ENCODE measurements at places on chromosomes 2 and 18.
A peak's percentile ranks its signal among the peaks of the same experiment; 100 is the strongest.

DNA sequence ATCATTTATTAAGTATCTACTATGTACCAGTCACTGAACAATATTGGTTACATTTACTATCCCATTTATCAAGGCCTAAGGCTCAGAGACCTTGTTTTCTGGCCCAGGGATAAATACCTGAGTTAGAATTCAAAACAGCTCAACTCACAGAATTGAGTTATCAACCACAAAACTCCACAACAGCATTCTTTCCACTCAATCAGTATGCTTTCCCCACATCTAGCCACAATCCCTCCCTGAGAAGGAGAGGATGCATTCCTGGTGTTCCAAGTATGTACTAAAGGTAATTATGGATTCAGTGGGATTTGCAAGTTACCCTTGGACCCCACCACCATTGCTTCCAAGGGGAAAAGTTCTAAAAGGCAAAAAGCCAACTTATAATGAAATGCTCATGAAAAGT, 104.2 kb upstream of the PID1 start:
- DNase-seq = no peak

GRCh38 chr2:222960126-222960525, 91.9 kb upstream of the KCNE4 start:
- no peak for DNase-seq

DNA sequence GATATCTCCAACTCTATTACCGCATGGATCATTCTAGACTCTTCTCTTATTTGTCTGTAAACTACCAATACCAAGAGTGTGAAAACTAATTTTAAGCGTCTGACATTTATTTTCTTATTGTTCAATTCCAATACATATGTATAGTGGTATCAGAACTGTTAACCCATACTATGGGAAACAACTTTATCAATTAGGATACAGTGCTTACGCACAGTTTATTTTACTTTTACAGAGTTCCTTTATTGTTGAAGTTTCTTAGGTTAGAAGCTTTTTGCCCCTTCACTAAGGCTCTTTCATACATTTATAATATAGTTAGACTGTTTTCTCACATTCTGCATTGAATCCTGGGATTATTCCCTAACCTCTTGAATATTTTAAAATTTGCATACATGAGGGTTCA, 198.8 kb upstream of the RGPD4 start:
- DNase-seq = no peak

DNA sequence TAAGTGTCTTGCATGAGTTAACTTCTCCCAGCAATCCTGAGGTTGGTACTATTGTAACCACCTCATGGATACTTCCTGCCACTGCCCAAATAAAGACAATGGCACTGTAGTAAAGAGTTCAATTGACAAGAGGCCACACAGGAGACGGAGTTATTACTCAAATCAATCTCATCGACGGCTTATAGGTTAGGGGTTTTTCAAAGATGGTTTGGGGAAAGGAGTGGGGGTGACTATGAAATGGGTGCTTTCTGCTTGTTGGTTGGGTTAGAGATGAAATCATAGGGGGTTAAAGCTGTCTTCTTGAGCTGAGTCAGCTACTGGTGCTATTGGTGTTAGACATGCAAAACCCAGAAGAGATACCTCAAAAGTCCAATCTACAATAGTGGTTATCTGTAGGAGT, 1258.0 kb upstream of the ZEB2 start:
- no peak for DNase-seq

- peak; percentile 7 for DNase-seq
Measured at GRCh38 chr2:70340761-70341476, 39.1 kb upstream of the FAM136A start.

- no peak for DNase-seq
Measured at GRCh38 chr2:232319067-232319802, 59.3 kb upstream of the ALPP start.

GRCh38 chr2:103176294-103176915, 414.6 kb downstream of the TMEM182 start:
- no peak for DNase-seq

- no peak for DNase-seq
Measured at GRCh38 chr2:68134120-68134519, 23.6 kb upstream of the PNO1 start.

- peak; percentile 63 for DNase-seq
Measured at GRCh38 chr2:226791056-226791486, 8.5 kb downstream of the IRS1 start.

GRCh38 chr2:112712903-112713584, 7.8 kb upstream of the NT5DC4 start:
- no peak for DNase-seq

DNA sequence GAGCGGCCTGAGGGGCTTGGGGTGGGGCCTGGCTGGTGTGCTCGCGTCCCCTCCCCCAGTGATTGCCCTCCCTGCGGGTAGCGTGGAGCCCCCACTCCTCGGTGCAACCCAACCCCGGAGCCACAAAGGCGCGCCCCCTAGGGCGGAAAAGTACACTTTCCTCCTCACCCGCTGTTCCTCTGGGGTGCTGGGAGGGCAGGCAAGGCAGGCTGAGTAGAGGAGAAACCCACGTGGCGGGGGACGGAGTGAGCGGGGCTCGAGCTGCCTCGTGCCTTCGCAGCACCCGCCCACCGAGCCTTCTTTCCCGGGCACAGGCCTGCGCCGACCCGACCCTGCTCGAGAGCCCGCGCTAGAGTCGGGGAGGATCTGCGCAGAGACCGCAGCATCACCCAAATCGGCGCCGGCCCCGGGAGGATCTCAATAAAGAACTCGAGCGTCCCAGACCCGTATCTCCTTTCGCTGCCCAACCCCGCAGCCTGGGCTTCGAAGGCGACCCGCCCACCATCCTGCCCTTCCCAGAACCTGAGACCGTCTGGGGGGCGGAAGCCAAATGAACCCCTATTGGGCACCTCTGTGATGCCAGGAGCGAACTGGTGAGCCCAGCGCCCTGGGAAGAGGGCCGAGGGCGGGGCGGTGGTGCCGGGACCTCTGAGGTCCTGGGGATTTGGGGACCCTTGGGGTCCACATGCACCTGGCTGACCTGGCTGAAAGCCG, 1.5 kb downstream of the UCN start:
- DNase-seq = no peak

DNA sequence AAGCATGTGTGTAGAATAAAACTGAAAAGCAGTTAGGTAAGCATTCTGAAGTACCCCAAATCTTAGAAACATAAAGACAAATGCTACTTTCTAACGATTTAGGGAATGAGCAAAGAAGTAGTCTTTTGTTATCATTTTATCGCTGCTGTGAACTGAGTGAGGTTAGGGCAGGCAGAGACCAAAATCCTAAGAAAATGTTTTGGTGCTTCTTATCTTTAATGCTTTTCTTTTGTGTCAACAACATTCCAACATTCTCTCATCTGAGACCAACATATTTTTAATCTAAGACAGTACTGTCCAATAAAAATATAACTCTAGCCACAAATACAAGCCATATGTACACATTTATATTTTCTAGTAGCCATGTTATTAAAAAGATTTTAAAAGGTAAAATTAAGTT, 789.4 kb upstream of the PIK3C3 start:
- DNase-seq = no peak

DNA sequence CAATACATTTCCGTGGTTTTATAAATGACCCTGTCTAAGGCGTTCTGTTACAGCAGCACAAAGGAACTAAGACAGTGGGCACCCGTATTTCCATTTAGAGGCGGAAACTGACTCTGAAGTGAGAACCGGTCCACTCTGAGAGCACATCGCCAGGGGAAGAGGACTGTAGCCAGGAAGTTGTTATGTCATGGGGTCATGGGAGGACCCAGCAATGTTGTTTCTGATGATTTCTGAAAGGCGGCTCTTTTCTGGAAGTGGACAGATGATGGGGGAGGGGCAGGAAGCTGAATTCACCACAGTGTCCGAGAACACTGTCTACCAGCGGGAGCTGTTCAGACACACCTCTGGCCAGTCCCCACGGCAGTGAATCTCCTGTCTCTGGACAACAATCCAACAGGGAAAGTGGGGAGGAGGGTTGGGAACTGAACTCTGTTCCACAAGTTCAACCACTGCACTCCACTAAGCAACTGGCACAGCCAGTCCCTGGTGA, 2.1 kb upstream of the LRRFIP1 start:
- no peak for DNase-seq

DNA sequence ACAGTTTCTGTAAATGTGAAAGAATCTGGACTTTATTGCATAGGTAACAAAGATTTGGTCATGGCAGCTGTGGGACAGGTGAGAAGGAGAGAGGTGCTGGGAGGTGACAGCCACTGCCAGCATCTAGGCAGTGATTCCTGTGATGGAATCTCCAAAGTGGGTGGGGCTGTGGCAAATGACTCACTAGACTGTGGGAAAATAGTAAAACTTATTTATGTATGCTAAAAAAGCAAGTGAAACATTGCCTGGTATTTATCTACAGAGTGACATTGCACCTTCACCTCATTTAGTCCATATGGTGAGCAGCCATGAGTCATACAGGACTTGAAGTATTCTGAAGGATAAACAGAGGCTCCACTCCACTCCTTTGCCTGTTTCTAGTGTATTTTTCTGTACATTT, 145.3 kb upstream of the MEX3C start:
- DNase-seq = no peak

GRCh38 chr18:32771169-32771751, 1.6 kb downstream of the KLHL14 start:
- DNase-seq = no peak

- DNase-seq = no peak
Measured at GRCh38 chr2:1833046-1833445, 88.7 kb upstream of the PXDN start.

DNA sequence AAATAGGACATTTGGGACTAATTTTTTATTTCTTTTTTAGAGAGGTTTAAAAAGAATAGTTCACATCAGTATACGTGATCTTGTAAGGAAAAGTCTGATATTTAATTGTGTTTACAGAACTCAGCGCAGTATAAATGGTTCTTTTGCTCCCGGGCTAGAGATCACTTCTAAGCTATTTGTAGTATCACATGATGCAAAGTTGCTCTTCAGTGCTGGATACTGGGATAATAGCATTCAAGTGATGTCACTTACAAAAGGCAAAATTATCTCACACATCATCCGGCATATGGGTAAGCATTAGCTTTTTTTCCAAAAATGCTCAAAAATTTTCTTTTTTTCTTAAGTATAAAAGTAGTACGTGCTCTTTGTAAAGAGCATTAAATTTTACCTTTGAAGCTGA, 37.4 kb upstream of the CYP20A1 start:
- no peak for DNase-seq

- DNase-seq = peak; percentile 74
Measured at GRCh38 chr2:218286570-218287459, 5.5 kb downstream of the TMBIM1 start.

DNA sequence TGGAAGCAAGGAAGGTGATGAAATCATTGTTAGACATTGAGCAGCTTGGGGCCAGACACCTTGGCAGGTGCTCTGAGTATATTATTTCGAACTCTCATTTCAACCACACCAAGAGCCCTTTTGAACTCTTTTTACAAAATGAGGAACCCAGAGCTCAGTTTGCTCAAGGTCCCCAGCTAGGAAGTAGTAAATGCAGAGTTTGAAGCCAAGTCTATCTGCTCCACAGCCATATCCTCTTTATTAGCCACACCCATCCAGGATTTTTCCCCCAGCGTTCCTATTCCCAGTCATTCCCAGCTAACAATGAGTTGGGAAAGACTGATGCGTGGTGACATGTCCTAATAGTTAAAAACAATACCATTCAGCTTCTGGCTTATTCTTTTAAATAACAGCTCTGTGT, 40.2 kb downstream of the SEMA4F start:
- DNase-seq = no peak

GRCh38 chr2:174040417-174040701, 75.2 kb upstream of the SP3 start:
- DNase-seq = no peak

DNA sequence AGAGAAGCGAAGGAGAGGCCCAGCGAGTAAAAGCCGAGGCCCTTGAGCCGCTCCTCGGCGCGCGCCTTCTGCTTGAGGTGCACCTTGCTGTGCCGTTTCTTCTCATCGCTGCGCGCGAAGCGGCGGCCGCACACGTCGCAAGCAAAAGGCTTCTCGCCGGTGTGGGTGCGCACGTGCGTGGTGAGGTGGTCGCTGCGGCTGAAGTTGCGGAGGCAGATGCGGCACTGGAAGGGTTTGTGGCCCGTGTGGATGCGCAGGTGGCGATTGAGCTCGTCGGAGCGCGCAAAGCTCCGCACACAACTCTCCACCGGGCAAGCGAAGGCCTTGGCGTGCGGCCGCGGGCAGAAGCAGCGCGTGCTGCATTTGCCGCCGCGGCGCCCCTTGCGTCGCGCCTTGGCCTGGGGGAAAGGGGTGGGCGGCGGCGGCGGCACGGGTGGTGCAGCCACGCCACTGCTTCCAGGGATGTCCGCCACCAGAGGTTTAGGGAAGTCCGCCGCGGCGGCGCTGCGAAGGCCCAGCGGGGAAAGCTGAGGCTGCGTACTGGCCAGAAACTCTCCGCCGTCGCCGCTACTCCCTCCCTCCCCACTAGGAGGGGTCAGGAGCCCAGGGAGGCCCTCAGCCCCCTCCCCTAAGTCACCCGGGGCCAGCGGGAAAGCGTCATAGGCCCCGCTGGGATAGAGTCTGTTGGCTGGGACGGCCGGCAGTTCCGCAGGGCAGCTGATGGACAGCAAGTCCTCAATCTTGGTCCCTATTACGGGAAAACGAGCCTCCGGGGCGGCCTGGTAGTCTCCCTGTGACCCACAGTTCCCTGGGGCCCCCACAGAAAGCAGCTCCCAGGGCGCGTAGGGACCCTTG, 1.7 kb downstream of the EGR4 start:
- no peak for DNase-seq

DNA sequence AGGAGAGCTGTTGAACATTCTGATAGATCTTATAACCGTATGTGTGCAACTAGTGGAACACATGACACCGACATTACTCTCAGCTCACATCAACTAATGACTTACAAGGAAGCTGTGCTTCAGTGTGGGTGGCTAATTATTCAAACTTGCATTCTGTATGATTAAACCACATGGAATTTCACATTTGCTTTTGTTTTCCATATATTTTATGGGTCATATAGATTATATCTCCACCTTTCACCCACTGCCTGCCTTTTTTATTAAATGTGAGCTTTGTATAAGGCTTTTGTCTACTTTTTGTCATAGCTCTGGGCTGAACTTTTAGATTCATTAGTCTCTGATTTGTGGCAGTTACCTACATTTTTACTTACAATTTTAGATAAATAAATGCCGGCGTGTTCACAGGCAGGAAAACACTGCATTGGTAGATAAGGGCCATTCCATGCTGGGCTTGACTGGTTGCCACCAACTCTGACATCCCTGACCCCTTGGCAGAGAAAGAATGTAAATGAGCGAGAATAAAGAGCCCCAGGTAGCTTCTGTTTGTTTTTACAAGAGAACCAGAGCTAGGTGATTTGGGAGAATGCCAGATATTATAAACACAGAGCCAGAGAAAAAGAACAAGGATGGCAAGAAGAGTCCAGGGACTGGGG, 35.7 kb downstream of the LYPD6 start:
- no peak for DNase-seq

DNA sequence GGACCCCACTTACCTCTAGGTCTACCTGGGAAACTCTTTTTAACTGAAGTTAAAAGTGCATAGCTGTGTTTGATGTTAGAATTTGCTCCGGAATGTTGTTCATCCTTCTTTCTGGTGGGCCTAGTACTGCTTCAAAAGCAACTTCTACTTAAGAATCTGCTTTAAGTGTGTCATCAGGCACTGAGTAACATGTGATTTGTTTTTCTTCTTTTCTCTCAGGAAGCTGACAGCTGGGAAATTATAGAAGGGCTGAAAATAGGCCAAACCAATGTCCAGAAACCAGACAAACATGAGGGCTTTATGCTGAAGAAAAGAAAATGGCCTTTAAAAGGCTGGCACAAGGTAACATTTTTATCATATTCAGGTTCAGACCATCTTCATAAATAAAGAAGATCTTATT, 122.9 kb downstream of the PRKRA start:
- no peak for DNase-seq

GRCh38 chr2:240818293-240819125, 1.5 kb downstream of the KIF1A start:
- no peak for DNase-seq

All from T follicular helper cell (primary cell).